Natural killer cell (primary cell): ENCODE measurements at places on chromosomes 2 and 18.

DNA sequence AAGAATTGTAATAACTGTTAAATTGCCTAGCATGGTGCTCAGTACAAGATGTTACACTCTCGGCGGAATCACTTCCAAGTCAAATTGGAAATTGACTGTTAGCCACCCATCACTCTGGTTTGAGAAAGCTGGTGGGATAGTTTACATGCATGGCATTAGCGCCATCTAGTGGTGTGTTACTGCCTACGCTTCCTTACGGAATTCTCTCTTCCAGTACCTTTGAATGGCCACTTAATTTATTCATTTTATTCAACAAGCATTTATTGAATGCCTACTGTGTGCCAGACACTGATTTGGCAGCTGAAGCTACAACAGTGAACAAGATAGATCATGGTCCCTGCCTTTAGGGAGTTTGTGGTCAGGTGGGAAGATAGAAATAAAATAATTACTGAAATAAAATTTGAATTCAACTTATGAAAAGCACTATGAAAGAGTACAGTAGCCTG is 171.2 kb downstream of the TMEM247 start:
- H3K4me1 ChIP-seq = no peaks in the 10 kb centered on the region
- H3K36me3 ChIP-seq = no peaks in the 10 kb centered on the region
- DNase-seq = peak; percentile 90
- H3K27ac ChIP-seq = no peak overlapping the region
- H3K27me3 ChIP-seq = no peaks in the 10 kb centered on the region

DNA sequence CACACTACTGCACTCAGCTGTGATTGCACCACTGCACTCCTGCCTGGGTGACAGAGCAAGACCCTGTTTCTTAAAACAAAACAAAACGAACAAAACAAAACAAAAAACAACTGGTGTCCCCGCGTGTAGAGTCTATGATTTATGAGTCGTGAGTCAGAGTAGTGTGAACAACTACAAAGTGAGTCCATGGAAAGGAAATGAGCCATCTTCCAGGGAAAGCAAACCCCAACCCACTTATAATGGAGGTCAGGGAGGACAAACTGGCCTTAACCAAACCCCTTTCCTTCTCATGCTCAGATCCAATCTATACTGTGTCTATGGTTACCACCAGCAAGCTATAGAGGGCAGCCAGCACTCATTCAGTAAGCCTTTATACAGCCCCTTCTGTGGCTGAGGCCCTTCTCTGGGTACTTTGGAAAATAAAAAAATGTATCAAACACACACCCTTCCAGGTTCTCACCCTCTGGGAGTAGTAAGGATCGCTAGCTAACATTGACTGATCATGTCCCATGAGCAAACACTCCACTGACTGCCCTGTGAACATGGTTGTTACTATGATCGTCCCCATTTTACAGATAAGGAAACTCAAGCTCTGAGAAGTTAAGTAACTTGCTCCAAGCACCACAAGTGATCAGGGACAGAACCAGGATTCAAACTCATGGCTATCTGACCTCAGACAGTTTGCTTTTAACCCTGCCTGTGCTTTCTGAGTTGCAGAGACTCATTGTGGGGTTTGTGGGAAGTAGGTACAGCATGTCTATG is 24.7 kb upstream of the COLEC12 start:
- H3K4me3 ChIP-seq = no peak overlapping the region
- H3K4me1 ChIP-seq = no peaks in the 10 kb centered on the region

- no peak for DNase-seq
- H3K4me3 ChIP-seq = no peak overlapping the region
- no peaks in the 10 kb centered on the region for H3K27me3 ChIP-seq
Observed at GRCh38 chr2:66700677-66701066, 265.7 kb downstream of the MEIS1 start.

- no peaks in the 10 kb centered on the region for H3K36me3 ChIP-seq
- H3K27ac ChIP-seq = no peak overlapping the region
- peak; percentile 50 for DNase-seq
- no peaks in the 10 kb centered on the region for H3K4me1 ChIP-seq
Observed at GRCh38 chr2:153235516-153235915, 243.0 kb downstream of the RPRM start.
